Karpas-422 (cell line): ENCODE measurements at places on chromosomes 7 and 10.

DNA sequence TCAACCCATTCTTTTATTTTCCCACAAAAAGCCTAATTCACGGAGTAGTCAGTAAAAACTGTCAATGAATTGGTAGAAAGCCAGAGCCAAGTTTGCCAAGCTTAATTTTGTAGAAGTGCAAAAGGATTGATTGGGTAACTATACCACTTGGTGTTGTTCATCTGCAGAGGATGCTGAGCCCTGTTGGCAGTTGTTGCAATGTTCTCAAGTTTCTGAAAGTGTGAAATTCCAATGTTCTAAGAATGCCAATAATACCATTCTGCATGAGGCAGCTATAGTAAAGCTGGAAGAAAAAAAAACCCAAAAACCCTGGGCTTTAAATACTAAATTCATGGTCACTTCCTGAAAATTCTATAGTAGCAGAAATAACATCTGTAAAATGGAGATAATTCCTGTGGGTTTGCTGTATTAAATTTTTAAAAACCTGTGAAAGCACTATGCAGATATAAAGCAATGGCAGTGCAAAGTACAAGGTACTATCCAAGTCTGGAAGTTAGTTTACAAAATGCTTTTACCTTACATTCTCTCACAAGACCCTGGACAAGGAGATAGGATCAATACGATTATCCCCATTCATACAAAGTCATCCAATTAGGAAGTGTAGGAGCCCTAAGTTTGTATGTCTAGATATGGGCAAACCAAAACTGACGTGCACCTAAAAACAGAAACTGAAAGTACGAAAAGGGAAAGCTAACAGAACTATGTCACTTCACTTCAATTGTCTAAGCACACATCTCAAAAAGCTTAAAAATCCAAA, 6.0 kb upstream of the PON1 start:
- no peak for DNase-seq

- no peak for DNase-seq
Measured at GRCh38 chr7:17994079-17994850, 33.4 kb downstream of the PRPS1L1 start.

DNA sequence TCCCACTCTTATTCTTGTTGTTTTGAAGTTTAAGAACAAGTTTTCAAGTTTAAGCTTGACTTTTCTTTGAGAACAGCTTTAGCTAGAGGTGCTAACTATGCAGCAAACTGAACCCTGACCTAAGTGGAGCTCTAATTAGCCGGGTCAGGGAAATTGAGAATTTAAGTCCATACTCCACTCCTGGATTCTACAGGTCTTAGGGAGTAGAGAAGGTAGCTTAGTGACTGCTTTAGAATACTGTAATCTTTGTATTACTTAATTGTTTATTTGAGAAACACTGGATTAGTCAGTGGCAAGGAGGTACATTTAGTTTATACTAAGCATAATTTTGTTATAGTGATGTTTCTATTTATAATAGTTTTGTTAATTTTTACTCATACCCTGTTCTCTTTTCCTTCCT, 74.6 kb upstream of the STRIP2 start:
- no peak for DNase-seq

DNA sequence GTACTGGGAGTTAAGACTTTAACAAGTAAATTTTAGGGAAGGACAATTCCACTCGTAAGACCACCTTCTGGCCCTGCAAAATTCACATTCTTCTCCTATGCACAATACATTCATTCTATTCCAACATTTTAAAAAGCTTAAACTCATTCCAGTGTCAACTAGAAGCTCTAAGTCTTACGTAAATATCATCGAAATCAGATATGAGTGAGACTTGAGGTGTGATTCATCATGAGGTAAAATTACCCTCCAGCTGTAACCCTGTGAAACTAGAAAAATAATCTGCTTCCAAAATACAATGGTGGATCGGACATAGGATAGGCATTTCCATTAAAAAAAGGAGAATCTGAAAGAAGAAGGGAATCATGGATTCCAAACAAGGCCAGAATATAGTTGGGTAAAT, 370.3 kb downstream of the CDC14C start:
- no peak for DNase-seq

GRCh38 chr7:65554-65953, 126.8 kb upstream of the FAM20C start:
- DNase-seq = no peak

DNA sequence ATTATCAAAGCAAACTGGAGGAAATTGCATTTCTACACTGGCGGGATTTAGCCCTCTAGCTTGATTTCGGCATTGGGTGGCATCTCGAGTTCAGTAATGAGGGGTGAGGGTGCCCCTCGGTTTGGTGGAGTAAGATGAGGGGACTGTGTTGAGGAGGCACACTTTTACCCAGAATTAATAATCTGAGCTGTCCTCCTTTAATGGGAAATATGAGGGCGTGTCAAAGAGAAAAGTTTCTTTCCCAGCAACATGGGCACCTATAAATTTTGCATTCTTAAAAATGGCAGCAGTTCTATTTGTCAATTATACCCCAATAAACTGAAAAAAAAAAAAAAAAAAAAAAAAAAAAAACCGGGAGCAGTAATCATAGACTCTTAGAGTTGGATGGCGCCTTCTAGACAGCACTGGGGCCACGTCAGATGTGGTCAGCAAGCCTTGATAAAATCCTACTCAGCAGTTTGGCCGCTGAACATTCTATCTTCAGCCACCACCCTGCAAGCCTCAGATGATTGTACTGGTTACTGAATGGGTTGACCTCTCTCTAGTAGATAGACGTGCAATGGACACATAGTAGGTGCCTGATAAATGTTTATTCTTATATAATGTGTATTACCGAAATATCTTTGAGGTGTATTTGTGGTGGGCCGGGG, 931 bp downstream of the PAPSS2 start:
- no peak for DNase-seq

GRCh38 chr7:33885290-33886148, 19.8 kb upstream of the BMPER start:
- DNase-seq = no peak

DNA sequence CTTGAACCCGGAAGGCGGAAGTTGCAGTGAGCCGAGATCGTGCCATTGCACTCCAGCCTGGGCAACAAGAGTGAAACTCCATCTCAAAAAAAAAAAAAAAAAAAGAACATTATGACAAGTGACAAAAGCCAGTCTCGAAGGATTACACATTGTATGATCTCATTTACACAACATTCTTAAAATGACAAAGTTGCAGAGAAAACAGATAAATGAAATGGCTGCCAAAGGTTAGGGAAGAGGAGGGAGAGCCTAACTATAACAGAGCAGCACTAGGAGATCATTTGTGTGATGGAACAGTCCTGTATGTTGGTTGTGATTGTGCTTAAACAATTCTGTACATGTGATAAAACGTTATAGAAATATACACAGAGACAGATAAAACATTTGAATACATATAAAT, 16.2 kb upstream of the CPVL start:
- no peak for DNase-seq

DNA sequence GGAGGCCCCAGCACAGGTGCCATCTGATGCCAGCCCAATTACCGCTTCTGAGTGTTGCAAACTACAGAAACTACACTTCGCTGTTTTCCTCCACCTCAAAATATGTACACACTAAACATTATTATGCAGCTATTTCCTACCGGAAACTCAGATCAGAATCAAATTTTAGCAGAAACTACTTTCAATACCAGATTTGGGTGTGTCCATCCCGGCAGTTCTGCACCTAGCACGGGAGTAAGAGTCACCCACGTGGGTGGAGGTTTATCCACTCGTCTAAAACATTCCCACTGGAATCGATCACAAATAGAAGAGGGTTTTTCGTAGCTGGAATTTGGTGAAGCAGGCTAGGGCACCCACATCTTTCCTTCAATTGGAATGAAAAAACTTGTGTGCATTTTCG, 214.4 kb upstream of the PRKCQ start:
- no peak for DNase-seq

GRCh38 chr7:22481726-22482125, 18.3 kb downstream of the STEAP1B start:
- DNase-seq = peak; percentile 71

- DNase-seq = no peak
Measured at GRCh38 chr7:123410273-123410904, 124.0 kb downstream of the IQUB start.

DNA sequence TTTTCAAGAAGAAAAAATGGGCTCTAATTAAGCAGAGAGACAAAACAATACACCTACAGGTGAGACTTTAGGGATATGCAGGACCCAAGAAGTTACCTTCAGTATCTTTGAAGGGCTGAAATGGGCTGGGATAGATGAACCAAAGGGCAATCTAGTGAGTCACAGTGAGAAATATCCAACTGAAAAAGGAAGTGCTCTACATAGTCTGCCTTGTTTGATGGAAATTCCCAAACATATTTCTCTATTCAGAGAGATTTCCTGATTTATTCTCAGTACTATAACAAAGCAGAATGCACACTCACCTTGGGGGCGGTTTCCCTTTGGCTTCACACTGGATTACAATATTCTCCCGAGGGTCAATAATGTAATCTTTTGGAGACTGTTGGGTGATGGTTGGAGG, 104.1 kb upstream of the LAMB4 start:
- no peak for DNase-seq

DNA sequence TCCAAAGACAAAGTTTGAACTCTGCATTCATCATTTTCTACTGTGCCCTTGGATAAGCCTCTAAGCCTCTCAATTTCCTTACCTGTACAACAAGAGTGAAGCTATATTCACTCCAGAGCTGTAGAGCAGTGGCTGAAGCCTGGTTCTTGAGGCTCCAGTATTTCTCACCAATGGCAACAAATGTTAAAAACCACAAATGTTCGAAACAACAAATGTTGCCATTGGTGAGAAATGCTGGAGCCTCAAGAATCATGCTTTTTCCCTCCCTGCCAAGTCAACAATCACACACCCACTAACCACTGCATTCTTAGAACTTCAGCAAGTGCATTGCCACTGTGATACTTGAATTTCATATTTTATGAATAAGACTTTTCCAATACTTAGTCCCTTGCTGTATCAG, 237.9 kb downstream of the TMEM26 start:
- DNase-seq = no peak

GRCh38 chr7:103636153-103636552, 190.1 kb upstream of the SLC26A5 start:
- no peak for DNase-seq

DNA sequence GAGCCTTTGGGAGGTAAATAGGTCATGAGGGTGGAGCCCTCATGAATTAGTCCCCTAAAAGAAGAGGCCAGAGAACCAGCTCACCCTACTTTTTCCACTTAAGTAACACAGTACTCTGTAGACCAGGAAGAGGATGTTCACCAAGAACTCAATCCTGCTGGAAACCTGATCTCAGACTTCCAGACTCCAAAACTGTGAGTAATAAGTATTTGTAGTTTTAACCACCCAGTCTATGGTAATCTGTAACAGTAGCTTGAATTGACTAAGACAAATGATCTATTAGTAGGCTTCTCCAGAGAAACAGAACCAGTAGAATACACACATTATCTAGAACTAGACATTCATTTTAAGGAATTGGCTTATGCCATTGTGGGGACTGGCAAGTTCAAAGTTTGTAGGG, 51.5 kb downstream of the ANKMY2 start:
- DNase-seq = peak; percentile 35

- DNase-seq = no peak
Measured at GRCh38 chr7:135536150-135536549, 21.6 kb upstream of the NUP205 start.

DNA sequence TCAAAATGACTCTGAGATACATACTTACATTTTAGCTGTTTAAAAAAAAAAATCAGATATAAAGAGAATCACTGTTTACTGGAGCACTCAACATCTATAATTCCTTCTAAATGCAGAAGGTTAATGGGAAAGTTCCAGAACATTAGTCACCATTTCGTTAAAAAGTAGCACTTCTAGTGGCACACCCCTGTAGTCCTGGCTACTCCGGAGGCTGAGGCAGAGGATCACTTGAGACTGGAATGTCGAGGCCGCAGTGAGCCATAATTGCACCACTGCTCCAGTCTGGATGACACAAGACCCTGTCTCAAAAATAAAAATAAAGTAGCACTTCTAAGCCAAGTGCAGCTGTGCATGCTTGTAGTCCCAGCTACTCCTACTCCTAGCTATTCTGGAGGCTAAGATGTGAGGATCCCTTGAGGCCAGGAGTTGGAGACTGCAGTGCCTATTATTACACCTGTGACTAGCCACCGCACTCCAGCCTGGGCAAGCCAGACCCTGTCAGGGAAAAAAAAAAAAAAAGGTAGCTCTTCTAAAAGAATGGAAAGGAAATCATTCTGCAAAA, 2.2 kb downstream of the FGFBP3 start:
- DNase-seq = no peak
